ENCODE measurements at places on chromosomes 11 and 22.

DNA sequence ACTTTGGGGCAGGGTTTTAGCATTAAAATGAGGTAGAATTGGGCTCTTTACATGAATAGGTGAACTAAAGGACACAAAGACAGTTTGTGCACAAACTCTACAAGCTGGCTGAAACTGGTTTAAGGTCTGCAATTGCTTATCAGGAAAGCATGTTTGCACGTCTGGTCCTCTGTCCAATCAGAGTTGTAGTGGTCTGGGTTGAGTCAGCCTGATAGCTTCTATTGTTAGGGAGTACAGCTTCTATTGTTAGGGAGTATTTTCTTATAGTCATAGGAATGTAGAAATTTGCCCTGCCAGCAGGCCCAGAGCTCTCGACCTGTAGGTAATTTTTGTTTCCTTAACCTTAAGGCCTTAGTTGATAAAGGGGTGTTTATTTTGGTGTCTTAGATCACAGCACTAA lies 1422.4 kb downstream of the LRRC4C start:
- DNase-seq: no peak

DNA sequence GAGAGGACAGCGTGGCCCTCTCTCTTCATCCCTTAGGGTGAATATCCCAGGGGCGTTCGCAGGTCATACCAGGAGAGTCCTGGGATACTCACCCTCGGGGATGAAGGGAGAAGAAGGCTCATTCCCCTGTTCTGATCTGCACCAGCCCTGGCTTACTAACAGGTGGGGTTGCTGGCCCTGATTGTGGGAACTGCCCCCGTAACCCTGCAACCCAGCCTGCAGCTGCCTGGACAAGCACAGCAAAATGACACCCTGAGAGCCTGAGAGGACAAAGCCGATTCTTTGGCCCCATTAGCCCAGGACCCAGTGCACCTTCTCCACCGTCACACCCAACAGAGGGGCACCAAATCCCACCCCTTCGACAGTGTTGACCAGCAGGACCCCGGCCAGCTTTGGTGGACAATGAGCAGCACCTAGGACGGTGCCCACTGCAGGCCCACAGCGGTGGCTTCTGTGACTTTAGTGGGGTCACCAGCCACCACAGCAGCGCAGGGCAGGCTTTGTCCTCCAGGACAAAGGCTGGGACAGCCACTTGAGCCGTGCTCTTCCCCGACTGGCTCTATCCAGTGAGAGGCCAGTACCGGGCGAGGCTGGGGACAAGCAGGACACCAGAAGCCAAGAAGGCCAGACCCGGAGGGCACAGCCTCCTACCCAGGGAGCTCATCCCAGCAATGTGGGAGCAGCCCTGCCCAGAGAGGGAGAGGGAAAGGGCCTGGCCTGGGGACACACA lies 98.5 kb upstream of the RTL6 start:
- no peak for DNase-seq

- no peak for DNase-seq
Observed at GRCh38 chr22:35219012-35219411, 38.3 kb upstream of the HMGXB4 start.

DNA sequence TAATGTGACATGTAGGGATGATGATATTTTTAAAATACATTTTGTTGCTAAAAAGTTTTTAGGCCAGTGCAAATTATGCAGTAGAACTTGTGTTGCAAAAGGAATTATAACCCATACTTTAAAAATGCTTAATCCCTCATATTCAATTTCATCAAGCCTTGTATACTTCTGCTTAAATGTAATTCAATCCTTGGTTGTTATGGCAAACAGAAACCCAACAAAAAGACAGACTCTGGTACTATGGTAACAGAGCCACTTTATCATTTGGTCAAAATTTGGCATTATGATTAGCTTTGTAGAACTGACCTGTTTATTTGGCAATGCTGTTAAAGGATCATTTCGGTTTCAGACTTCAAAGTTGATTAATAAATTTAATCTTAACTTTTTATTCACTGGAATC lies 284.8 kb downstream of the TMEM135 start:
- DNase-seq: no peak

DNA sequence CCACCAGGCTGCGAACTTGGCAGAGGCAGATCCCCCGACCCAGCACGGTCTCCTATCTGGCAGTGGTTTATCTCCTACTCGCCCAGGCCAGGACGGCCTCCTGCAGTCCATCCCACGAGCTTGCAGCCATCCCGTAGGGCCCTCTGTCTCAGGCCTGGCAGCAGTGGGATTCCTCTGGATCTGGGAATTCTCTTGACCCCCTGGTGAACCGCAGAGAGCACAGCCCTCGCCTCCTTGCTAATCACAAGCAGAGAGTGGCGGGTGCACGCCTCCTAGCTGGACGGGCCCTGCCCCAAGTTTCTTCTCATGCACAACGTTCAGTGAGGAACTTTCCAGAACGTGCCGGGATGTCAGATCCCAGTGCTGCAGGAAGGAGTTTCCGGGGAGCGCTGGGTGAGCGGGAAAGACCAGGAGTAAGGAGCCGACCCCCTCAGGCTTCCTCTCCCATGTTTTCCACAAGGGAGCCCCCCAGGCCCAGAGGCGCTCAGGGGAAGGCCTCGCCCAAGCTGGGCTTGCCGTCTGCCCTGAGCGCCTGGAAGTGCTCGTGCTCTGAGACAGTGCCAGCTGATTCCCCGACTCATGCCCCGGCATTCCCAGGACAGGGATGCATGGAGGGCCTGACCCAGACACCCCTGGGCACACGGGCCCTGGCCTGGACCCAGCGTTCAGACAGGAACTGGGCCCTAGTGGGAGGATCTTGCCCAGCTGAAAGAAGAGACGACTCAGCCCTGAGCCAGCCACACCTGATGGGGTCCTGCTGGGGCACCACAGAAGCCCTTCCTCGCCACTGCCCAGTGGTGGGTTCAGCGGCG lies 24.6 kb downstream of the IGF2 start:
- no peak for DNase-seq

GRCh38 chr11:65150509-65151299 lies 16.4 kb upstream of the SYVN1 start:
- no peak for DNase-seq

All from HuH-7.5 (cell line).